Activated CD4-positive, alpha-beta memory T cell treated with anti-CD3 and anti-CD28 coated beads for 36 hours (primary cell): ENCODE measurements at places on chromosomes 5 and 9. TPM values are rescaled to one million over a fixed set of nuclear protein-coding genes. Genes with fewer than 3 reads are reported as not detected.

Gene SIT1
- total RNA-seq: 74.6 TPM

Gene PCSK1
- not detected for total RNA-seq

Gene PTGS1
- total RNA-seq: 0.07 TPM

Gene GPR150
- 0.82 TPM for total RNA-seq

Gene TAF1L
- not detected for total RNA-seq

Gene FAM240B
- total RNA-seq: not detected

Gene CEL
- 0.88 TPM for total RNA-seq

Gene GARIN3
- total RNA-seq: 1.4 TPM

DNA sequence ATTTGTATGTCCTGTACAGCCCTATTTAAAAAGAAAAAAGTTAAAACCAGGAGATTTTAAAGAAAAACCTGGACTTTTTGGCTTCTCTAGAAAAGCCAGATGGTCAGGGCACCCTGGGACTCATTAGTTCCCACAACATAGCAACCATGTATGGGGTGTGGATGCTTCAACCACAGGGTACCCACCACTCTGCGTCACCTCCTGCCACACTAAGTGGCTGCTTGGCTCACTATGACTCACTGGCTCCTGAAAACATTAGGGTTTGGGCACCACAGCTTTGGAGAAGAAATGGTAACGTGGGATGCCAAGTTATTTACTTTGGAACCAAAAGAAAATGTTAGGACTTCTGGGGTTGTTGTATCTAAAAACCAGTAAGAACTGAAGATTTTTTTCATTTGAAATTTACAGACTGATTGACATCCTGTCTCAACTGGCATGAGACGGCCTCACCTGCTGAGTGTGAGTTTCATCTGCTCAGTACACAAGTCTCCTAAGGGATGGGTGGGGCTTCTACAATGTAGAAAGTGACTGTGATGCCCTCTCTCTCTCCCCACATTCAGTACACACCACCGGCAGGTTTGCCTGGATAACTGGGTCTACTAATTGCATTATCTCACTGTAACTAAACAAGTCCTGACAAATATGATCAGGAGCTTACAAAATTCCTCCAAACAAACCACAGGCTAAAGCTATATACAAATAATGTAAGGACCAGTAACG is 103.9 kb downstream of the ESM1 start:
- peak; percentile 64 for DNase-seq

DNA sequence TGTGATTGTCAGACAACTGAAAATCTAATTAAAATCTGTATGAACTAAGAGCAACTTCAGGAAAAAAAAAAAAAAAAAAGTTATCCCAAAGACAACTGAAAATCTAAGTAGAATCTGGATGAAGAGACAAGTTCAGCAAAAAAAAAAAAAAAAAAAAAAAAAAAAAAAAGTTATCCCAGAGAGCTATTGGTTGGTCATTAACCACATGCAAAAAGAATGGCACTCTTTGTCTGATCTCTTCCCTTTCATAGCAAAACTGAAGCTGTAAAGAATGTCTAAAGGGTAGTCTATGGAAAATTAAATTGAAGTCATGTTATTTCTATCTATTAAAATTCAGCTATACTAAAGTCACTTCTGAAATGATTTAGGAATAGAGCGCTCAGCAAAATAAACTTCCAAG is 32.9 kb downstream of the STRBP start:
- DNase-seq: no peak

DNA sequence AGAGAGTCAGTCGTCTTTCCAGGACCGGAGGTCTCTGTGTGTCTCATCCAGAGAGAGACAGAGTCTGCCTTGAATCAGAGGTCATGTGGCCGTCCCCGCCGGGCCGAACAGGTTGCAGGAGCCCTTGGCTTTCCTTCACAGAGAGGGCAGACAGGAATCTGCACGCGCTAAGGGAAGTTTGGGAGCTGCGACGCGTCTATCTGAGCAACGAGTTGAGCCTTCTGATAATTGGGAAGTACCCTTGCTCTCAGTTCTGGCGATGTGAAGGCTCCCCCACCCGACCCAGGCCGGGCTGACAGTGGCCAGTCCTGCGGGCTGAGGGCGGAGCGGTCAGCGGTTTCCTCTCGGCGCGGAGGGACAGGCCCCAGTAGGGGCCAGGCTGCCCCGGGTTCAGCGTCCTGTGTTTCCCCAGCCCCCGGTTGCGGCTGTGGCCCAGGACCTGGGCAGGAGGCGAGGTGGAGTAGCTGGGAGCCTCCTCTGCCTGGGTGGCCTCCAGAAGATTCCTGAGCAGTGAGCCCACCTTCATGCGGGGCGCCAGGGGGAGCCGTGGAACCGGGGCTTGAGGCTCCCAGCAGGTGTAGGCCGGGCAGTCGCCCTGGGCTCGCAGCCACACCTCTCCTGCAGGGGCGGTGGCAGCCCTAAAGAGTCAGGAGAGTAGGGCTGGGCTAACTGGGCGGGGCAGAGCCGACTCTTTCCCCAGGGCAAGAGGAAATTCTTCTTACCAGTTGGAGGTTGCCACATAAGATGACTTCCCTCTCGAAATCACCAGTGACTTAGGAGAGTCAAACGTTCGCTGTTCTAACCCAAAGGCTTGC is 13.9 kb downstream of the NR2F1 start:
- DNase-seq: no peak

- no peak for DNase-seq
Measured at GRCh38 chr5:21685522-21685921, 1167.6 kb downstream of the CDH12 start.

DNA sequence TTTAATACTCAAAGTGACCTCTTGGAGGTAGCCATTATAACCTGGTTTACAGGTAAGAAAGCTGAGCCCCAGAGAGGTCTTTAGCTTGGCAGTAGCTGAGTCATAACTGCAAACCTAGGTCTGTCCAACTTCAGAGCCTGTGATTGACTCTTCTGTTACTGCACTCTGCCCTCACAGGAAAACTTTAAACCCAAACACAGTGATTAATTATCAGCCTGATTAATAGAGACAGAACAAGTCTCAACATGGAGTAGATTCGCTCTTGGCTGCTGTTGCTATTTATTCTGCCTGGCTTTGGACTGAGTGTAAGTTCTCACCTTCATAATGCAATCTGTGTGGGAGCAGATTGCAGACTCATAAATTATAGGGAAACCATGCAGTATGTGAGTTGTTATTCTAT is 27.4 kb upstream of the TXN start:
- no peak for DNase-seq

- DNase-seq: no peak
Measured at GRCh38 chr5:168216989-168217388, 74.5 kb upstream of the WWC1 start.

DNA sequence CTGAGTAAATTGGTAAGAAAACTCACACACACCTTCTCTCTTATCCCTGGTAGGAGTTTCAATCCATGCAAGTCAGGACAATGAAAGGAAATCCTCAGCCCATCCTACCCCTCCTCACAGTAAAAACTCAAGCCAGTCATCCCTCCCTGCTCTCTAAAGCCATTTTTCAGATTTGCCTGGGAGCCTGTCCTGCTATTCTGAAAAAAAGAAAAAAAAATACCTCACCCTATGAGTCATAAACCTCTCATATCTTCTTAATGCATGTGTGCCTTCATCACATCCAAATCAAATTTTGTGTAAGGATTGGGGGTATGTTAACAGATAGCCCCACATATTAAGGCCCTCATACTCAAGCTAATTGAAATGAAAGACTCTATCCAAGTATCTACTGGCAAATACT is 14.1 kb downstream of the UGT3A2 start:
- DNase-seq: no peak

- no peak for DNase-seq
Measured at GRCh38 chr5:72937517-72938061, 18.3 kb upstream of the FCHO2 start.

DNA sequence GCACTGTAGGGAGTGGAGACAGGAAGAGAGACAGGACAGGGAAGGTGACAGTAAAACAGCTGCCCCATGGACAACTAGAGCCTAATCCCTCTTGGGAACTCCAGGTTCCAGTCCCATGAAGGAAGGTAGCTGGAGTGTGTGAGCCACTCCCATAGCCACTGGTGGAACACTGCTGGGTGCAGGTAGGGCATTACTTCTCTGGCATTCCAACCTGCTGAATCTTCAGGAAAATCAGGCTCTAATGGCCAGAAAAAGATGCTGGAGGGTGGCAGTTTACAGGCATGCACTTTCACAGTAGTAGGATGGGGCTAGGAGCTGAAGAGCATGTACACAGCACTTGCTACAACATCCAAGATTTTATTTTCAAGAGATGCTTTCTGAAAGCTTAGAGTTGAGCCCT is 259.4 kb downstream of the AUH start:
- DNase-seq: no peak

- no peak for DNase-seq
Measured at GRCh38 chr5:19196631-19197030, 791.4 kb downstream of the CDH18 start.

- no peak for DNase-seq
Measured at GRCh38 chr5:169112016-169112415, 188.9 kb downstream of the SLIT3 start.

DNA sequence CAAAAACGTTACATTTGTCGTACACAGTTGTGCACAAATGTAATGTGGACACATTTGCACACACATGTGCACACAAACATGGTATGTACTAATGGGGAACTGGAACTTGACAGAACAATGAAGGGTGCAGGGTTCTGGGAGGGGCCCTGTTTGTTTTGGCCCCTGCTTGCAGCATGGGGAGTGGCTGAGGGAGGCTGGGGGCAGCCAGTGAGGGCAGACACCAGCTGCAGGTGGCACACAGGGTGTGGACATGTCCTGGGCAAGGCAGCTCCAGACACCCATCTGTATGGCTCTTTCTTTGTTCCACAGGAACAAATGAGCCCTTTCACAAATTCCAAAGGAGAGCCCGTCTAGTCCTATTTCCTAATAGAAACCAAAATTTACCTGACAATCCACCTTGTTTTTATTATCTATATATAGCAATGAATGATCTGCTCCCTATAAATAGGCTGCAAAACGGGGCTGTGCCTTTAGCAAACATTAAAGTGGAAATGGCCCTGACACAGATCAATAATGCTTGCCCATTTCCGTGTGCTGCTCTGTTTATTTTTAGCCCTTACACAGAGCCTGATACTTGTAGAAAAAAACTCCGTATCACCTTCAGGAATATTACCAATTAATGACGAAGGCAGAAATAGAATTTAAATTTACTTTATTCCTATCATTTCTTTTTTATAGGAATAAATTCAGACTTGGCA is 26.4 kb downstream of the MARCHF3 start:
- DNase-seq: no peak

DNA sequence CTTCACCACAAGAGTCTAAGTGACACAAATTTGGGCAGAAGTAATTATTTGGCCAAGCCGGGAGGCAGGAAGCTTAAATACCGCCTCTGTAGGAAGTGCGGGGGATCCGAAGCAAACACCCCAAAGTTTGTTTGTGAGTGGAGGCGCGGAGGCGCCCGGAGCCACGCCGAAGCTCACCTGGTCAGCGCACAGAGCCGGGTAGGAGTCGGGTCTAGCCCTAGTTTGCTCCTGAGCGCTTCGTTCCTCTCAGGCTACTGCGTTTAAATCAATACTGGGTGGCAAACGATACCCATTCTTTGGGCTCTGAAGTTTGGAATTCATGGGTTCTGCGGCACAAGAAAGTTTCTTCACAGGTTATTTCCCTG is 855 bp downstream of the MCC start:
- DNase-seq: no peak

GRCh38 chr5:60259730-60260129 is 366.2 kb upstream of the PDE4D start:
- DNase-seq: no peak

DNA sequence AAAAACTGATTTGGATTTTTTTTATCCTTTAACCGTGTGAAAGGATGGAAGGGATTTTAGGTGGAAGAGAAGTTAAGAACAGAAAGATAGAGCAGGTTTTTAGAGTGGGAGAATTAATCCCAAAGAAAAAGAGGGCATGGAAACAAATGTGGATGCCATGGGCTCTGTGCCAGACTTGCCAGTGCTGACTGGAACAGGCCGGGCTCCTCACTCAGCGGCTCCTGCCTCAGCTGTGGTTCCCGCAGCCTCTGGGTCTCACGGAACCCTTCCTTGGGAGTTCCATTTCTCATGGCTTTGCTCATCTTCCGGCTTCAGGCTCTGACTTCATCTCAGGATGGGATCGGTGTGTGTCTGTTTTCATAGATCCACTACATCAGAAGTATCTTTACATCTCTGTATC is 30.4 kb upstream of the SLC2A8 start:
- DNase-seq: no peak

GRCh38 chr9:110334871-110335270 is 2.8 kb downstream of the TXNDC8 start:
- no peak for DNase-seq

DNA sequence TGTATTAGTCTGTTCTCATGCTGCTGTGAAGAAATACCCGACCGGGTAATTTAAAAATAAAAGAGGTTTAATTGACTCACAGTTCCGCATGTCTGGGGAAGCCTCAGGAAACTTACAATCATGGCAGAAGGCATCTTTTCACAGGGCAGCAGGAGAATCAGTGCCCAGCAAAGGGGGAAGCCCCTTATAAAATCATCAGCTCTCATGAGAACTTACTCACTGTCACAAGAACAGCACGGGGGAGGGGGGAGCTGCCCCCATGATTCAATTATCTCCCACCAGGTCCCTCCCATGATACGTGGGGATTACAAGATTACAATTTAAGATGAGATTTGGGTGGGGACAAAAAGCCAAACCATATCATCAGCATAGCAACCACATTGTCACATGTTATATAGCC is 102.5 kb downstream of the GPBP1 start:
- DNase-seq: no peak

- DNase-seq: no peak
Measured at GRCh38 chr5:80631278-80632259, 22.9 kb upstream of the MSH3 start.

GRCh38 chr9:12699529-12699928 is 6.3 kb downstream of the TYRP1 start:
- DNase-seq: no peak

DNA sequence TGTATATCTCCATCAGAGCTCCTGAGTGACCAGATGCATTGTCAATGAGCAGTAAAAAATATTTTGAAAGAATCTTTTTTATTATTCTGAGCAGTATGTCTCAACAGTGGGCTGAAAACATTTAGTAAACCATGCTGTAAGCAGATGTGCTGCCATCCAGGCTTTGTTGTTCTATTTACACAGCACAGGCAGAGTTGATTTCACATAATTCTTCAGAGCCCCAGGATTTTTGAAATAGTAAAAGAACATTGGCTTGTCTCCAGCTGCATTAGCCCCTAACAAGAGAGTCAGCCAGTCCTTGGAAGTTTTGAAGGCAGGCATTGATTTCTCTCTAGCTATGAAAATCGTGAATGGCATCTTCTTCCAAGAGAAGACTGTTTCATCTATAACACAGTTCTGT is 25.2 kb upstream of the ENTREP1 start:
- DNase-seq: no peak

GRCh38 chr5:126869005-126869451 is 92.1 kb downstream of the LMNB1 start:
- DNase-seq: peak; percentile 42

GRCh38 chr5:33372721-33373472 is 67.9 kb upstream of the TARS1 start:
- no peak for DNase-seq
